Natural killer cell (primary cell): ENCODE measurements at places on chromosomes 3 and 15. TPM values are rescaled to one million over a fixed set of nuclear protein-coding genes. Genes with fewer than 3 reads are reported as not detected.

Gene C3orf20
- total RNA-seq, result not detected

Gene CAMK2N2
- 0.82 TPM for total RNA-seq

Gene GXYLT2
- total RNA-seq, result not detected

Gene ILDR1
- total RNA-seq, result not detected

Gene SERPINI2
- total RNA-seq, result not detected

Gene IL17RD
- total RNA-seq, result 0.05 TPM

Gene CHRFAM7A
- total RNA-seq, result 18.3 TPM

Gene GLCE
- total RNA-seq, result 2.0 TPM

Gene RPL39L
- 3.1 TPM for total RNA-seq

GRCh38 chr15:88745696-88746095 lies 57.5 kb upstream of the ACAN start:
- no peak for DNase-seq

DNA sequence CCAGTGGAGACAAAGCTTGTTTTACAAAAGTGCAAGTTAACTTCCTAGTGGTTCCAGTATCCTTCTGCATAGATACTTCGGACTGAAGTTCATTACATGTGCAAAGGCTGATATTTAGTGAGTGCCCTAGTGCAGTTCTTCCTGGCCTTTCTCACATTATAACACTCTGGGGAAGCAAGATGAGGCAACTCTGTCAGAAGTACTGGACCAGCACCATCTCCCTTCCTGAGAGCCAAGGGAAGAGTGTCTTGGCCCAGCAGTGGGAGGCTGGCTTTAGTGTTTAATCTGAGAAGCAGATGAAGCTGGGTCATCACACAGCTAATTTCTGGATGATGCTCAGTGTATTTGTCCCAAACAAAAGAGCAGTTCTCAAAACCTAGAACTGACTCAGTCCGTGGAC lies 397.7 kb downstream of the CACNA2D3 start:
- DNase-seq, result no peak

- DNase-seq, result no peak
These were observed 37.9 kb downstream of the TNK2 start for GRCh38 chr3:195870442-195870841.

- DNase-seq, result peak; percentile 76
These were observed 39.3 kb upstream of the TRA2B start for GRCh38 chr3:185976977-185977678.

GRCh38 chr15:52136442-52136980 lies 23.9 kb upstream of the BCL2L10 start:
- no peak for DNase-seq

GRCh38 chr3:194396859-194397756 lies 2.0 kb downstream of the GP5 start:
- DNase-seq, result no peak

- no peak for DNase-seq
These were observed 32.0 kb downstream of the MUC20 start for GRCh38 chr3:195752546-195753331.

DNA sequence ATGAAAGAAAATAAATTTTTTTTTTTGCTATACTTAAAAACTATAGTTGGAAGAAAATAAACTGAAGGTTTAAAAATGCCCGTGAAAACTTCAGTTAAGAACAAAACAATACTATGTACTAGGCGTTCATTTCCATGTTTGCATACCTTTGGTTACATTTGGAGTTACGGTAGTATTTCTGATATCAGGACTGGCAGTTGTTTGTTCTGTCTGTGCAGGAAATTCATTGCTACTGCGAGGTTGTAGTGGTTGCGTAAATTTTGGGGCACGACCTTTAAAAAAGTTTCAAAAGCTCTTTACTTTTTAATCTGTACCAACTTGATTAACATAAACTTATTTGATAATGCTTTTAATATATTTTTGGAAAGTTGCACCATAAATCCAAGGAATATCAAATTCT lies 47.9 kb downstream of the ST3GAL6 start:
- DNase-seq, result no peak

DNA sequence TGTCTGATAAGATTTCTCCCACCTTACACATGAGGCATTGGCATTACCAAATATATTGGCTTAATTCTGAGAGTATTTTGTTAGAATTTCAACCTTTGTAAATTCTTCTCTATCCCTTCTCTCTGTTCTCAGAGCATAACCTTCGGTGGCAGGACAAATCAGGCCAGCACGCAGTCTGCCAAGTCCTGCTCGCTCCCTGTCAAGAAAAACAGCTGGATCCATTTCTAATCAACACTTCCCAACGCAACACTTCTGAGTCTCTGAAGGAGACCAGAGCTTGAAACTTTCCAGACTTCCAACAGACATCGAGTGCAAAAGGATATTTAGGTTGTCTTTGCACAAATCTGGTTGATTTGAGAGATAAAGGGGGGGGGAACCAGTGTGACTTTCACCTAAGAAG lies 125.7 kb downstream of the SV2B start:
- DNase-seq, result no peak

DNA sequence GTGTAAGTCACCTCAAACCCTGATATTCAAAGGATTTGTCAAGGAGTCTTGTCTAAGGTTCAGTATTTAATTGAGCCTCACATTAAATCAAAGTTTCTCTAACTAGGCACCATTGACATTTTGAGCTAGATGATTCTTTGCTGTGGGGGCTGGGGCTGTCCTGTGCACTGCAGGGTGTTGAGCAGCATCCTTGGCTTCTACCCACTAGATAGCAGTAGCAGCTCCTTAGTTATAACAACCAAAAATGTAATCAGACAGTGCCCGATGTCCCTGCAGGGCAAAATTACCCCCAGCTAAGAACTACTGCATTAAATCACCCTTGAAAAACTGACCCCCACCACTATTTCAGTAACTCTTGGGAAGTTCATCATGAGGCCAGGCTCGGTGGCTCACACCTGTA lies 17.3 kb upstream of the ATP13A3 start:
- no peak for DNase-seq

DNA sequence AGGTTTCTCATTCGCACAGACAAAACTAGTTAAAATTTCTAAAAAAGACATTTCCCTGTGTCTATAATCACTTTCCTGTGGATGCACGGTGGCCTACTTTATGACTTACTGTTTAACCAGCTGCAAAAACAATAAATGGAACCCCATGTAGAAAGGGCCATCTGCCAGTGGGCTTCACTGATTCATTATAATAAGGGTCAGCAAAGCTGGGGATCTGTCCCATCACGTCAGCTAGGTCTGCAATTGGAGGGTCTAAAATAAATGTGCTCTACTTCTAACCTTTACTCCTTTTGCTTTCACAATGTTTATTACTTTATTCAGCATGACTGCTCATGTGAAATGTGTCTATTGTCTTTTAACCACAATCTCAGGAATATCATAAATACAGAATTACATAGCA lies 43.1 kb upstream of the NMD3 start:
- DNase-seq, result no peak

GRCh38 chr3:36372534-36372935 lies 7.8 kb upstream of the STAC start:
- DNase-seq, result no peak

GRCh38 chr3:61055447-61055846 lies 195.8 kb downstream of the FHIT start:
- no peak for DNase-seq

DNA sequence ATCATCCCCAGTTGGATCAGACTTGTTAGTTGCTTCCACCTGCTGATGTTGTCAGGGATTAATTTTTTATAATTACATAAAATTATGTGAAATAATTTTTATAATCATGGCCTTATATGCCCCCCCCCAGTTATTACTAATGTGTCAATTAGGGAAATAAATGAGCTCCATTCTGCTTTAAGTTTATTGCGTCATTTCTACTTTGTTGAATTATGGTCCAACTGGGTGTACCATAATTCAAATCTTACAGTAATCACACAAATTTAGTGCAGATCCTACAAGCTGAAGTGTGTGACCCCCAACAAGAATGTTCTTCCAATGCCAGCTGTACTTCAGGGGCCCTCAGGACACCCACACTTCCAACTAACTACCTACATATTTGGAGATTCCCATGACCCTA lies 7.5 kb upstream of the NDN start:
- no peak for DNase-seq

- no peak for DNase-seq
These were observed 123.2 kb downstream of the BDH1 start for GRCh38 chr3:197432384-197433127.

DNA sequence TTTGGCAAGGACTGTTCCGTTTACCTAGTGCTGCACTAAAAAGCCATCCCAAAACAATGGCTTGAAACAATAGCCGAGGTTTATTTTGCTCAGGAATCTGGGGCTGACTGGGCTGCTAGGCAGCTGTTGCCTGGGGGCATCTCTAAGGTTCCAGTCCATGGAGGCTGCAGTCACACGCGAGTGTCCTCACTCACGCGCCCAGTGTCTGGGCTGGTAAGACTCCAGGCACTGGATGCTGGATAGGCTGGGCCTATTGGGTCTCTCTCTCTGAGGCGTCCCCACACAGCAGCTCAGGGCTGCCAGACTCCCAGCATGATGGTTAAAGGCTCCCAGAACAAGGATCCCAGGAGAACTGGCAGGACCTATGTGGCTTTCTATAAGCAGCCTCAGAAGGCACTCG lies 34.2 kb downstream of the ALS2CL start:
- DNase-seq, result no peak

- no peak for DNase-seq
These were observed 30.1 kb downstream of the FBLN2 start for GRCh38 chr3:13579063-13579462.

- no peak for DNase-seq
These were observed 50.3 kb upstream of the GNB5 start for GRCh38 chr15:52241489-52241888.

- no peak for DNase-seq
These were observed 75.0 kb downstream of the EDEM1 start for GRCh38 chr3:5262507-5262906.

GRCh38 chr3:132382688-132383194 lies 34.6 kb upstream of the DNAJC13 start:
- DNase-seq, result no peak

GRCh38 chr3:107644631-107645030 lies 121.9 kb downstream of the BBX start:
- DNase-seq, result no peak

- no peak for DNase-seq
These were observed 51.6 kb upstream of the ACKR4 start for GRCh38 chr3:132545471-132545870.

GRCh38 chr15:40823572-40824343 lies 4.8 kb downstream of the PPP1R14D start:
- no peak for DNase-seq
